ENCODE measurements at places on chromosomes 3 and 15. TPM values are rescaled to one million over a fixed set of nuclear protein-coding genes. Genes with fewer than 3 reads are reported as not detected.

SLC9A9 gene
- 2.7 TPM for total RNA-seq

DNA sequence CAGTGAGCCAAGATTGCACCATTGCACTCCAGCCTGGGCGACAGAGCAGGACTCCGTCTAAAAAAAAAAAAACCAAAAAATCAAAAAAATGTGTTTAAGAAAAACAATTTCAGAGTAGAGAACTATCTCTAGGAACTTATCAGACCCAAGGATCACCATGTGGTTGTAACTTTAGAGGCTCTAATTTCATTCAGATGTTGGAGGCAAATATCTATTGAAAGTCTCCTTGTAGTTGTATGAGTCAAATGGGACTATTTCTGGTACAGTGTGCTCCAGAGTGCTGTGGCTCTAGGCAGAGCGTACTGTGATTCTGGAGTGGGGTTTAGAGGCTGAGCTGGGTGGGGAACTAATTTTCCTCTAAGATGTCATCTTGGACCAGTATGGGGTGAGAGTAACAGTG, 398.7 kb downstream of the SHQ1 start:
- peaks cover 17% of the 10 kb centered on the region for H3K4me1 ChIP-seq
- no peak for DNase-seq
- H3K36me3 ChIP-seq = no peaks in the 10 kb centered on the region
- H3K27me3 ChIP-seq = peaks cover 23% of the 10 kb centered on the region
- H3K27ac ChIP-seq = no peak overlapping the region

SCG3 gene
- not detected for total RNA-seq

DNA sequence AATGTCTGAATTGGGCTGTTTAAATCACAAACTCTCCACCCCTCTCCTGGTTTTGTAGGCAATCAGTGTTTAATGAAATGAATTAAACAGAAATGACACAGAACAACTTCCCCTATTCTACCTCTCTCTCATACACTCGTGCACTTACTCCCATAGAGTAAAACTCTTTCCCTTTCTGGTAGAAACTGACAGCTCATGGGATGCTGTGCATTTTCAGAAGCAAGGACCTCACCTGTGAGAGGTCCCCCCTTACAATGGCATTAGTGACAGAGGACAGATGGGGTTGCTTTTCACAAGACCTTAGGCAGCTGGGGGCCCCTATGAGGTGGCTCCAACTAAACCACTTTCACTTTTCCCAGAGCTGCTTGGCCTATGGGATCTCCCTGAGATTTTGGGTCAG, 31.9 kb downstream of the PARP16 start:
- peaks cover 16% of the 10 kb centered on the region for H3K36me3 ChIP-seq
- no peaks in the 10 kb centered on the region for H3K27me3 ChIP-seq
- H3K4me3 ChIP-seq = no peak overlapping the region
- H3K4me1 ChIP-seq = peaks cover 14% of the 10 kb centered on the region
- no peak overlapping the region for H3K27ac ChIP-seq
- no peak for DNase-seq

EPHA3 gene
- total RNA-seq = 4.2 TPM

Data from mesothelial cell of epicardium (in vitro differentiated cells).